Foreskin melanocyte (primary cell): ENCODE measurements at places on chromosomes 11 and 22.

DNA sequence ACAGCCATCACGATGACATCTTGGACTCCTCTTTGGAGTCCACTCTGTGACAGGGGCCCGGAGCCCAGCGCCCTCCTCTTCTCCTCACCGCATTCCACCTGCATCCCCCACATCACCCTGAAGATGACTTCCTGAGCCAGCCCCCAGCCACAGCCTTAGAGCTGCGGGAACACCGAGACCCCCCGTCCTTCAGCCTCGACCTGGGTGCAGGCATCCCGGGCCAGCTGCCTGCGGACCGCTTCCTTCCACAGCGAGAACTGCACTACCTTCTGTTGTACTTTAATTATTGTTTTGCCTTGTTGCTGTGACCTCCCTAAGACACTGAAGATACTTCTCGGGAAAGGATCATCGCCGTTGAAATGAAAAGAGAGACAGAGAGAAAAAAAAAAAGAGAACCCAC lies 42.1 kb downstream of the DBX1 start:
- DNase-seq = no peak

- no peak for DNase-seq
Measured at GRCh38 chr11:62008193-62008592, 40.8 kb upstream of the FTH1 start.

- DNase-seq = peak; percentile 51
Measured at GRCh38 chr22:38317122-38317994, at the start of gene CSNK1E. TSS of gene CSNK1E (minus strand) at chr22:38317433. CDS start at chr22:38314157, 3,276 bp downstream.

GRCh38 chr22:37258753-37259401 lies 14.8 kb upstream of the RAC2 start:
- DNase-seq = no peak

DNA sequence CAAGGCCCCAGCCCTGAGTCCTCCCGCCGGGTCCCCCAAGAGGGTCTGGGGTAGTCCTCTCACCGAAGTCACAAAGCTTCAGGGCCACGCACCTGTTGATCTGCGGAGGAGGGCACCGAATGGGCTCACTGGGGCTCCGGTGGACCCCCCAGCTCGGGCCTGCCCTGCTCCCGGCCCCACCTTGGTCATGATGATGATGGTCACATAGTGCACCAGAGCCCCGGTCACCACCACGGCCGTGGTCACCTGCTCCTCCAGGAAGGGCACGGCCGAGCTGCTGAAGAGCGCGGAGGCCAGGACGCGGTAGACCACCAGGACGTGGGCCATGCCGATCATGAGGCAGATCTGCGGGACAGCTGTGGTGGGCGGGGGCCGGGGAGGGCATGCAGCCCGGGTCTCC lies 13.5 kb upstream of the SIGIRR start:
- no peak for DNase-seq

DNA sequence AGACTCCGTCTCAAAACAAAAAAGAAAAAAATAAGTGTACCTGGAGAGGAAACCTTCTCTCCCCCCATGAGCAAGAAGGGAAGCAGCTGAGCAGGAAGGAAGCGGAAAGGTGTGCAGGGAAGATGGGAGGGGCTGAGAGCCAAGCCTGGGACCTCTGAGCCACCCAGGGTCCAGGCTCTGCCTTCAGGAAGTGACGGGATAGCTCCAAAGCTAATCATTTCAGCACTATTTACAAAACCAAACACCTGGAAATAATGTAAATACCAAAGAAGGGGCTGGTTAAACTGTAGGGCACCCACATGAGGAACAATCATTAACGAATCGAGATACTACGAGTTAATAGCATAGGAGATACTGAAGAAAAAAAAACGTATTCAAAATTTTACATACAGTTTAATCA lies 27.9 kb downstream of the ARRB1 start:
- DNase-seq = no peak
